ENCODE measurements at places on chromosomes 7 and 10. TPM values are rescaled to one million over a fixed set of nuclear protein-coding genes. Genes with fewer than 3 reads are reported as not detected.

GRCh38 chr7:104039363-104039762, 49.9 kb upstream of the RELN start:
- no peak for DNase-seq

DNA sequence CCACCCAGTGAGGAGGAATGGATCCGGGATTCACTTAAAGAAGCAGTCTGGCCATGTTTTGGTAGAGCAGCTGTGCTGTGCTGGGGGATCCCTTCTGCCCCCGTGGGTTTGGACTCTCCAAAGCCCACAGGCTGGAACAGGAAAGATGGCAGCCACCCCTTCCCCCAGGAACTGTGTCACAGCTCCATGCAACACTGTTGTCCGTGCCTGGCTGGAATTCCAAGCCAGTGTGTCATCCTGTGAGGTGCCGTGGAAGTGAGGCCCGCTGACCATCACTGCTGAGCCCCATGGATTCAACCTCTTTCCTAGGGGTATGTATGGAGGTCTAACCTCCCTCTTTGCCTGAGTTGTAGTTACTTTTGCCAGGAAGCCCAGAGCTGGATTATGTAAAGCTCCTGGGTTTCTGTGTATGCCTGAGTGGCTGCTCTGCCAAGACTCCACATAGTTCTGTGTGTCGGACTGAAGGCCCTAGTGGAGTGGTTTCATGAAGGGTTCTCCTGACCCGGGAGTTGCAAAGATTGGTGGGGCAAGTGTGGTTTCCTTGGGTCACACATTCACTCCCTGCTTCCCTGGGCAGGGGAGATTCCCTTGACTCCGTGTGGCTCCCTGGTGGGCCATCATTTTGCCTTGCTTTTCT, 35.1 kb upstream of the PCGF5 start:
- no peak for DNase-seq

DNA sequence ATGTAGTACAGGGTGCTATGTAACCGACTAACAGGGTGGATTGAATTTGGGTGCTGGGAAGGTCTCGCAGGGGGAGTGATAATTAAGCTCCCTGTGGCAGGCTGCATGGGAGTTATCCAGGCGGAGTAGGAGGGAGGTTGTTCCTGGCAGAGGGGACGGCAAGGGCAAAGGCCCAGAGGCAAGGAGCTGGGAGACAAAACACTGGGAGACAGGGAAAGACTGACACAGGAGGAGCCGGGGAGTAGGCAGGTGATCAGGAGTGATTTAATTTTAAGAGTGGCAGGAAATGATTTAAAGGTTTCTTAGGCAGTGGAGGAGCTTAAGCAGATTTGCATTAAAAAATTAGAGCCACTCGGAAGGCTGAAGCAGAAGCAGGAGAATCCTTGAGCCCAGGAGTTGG, 40.7 kb upstream of the LEP start:
- DNase-seq, result no peak

DNA sequence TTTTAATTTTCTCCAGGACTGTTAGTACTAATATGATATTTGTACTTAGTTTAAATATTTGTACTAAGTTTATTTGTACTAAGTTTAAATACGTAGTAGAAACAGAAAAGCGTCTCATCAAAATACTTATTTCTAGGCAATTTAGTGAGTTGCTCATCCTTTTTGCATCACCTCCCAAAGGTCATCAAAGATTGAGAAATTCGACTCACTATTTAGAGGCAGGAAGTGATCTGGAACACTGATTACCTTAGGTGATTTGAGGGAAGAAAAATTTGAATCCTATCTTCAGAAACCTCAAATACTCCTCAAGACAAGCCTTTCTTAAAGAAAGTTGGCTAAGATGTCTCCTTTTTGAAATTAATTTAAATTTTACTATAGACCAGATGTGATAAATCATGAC, 14.5 kb downstream of the WNT16 start:
- DNase-seq, result no peak

DNA sequence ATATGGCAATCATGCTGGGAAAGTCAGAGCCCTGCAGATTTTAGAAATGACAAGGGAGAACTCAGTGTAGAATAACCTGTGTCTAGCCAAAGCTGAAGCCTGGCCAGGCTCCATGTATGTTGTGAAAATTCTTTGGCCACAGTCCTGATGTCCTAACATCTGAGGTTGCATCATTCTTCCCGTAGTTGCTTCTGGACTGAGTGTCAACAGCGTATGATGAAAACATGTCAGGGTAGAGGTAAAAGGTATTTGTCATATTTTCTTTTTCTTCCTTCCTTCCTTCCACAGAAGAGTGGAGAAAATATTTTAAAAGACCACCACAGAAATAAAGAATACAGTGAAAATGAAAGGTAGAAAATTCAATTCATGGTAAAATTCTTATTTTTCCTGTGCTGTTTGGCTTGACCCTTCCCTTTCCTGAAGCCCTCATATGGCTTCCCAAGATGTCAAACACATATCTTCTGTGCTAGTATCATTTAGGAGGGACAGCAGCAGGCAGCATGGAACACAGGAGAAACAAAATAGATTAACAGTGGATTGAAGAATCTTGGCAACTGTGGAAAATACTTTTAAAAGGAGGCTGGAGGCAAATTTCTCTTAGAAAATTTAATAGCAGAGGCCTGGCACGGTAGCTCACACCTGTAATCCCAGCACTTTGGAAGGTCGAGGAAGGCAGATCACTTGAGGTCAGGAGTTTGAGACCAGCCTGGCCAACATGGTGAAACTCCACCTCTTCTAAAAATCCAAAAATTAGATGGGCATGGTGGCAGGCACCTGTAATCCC, 18.9 kb upstream of the NRBF2 start:
- no peak for DNase-seq

DNA sequence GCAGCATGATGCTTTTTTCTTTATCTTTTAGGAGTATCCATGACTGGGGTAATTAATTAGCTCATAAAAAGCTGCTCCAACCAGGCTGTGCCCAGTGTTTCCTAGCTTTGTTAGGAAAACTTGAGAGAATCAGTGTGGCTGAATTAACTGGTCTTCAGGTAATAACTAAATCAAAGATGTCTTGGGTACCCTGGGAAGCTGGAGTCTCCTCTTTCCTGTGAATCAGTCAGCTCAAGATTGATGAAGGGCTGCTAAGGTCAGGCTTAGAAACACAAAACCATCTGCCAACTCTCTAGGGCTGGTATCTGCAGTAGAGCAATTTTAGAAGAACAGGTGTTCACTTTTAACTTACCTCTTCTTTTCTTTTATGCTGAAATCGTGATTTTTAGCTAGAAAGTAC, 21.4 kb upstream of the ATOH7 start:
- no peak for DNase-seq

DNA sequence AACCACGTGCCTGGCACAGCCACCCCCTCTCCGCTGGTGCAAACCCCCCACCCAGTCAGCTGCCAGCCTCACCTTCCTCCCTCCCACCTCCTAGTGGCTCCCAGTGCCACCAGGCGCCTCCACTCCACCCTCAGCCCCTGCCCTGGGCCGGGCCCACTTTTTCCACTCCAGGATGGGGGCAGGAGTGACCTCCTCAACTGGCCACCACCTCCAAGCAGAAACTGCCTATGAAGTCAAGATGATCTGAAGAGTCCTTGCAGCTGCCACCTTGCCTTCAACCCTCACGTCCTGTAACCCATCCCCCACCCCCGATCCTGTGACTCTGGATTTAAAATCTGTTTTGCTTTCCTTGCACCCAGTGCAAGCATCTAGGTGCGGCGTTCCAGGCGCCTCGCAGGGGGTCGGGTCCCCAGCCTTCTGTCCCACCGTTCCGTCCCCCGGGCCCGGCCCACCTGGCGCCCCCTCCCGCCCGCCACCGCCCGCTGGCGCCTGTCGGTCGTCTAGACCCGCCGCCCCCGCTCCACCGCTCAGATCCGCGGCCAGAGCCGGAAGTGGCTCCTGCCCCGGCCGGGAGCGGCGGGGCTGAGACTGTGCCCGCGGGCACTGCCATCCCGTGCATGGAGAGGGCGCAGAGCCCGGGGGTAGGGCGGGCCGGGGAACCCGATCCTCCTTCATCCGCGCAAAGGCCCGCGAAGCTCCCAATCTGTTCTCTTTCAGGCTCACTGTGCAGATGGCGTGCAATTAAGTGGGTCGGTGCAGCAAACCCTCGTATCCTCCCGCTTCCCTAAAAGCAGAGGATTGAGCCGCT, 51.2 kb upstream of the GTF2I start:
- no peak for DNase-seq

GRCh38 chr7:92295391-92295790, 49.6 kb downstream of the ANKIB1 start:
- DNase-seq, result no peak

GRCh38 chr10:10798864-10799192, 218.8 kb upstream of the CELF2 start:
- no peak for DNase-seq

GRCh38 chr7:140509789-140510188, 30.5 kb upstream of the MKRN1 start:
- DNase-seq, result no peak

The PDZD7 gene
- 0.88 TPM for total RNA-seq

The TAC1 gene
- total RNA-seq, result 4.3 TPM

The NPFFR1 gene
- total RNA-seq, result 0.06 TPM

The HMX3 gene
- 0.27 TPM for total RNA-seq

The SLC18A3 gene
- not detected for total RNA-seq

The ATG9B gene
- total RNA-seq, result 2.3 TPM

The C10orf90 gene
- total RNA-seq, result not detected

All from H1 (cell line).